Fibroblast of villous mesenchyme (primary cell): ENCODE measurements at places on chromosomes 7 and 10. TPM values are rescaled to one million over a fixed set of nuclear protein-coding genes. Genes with fewer than 3 reads are reported as not detected.

DNA sequence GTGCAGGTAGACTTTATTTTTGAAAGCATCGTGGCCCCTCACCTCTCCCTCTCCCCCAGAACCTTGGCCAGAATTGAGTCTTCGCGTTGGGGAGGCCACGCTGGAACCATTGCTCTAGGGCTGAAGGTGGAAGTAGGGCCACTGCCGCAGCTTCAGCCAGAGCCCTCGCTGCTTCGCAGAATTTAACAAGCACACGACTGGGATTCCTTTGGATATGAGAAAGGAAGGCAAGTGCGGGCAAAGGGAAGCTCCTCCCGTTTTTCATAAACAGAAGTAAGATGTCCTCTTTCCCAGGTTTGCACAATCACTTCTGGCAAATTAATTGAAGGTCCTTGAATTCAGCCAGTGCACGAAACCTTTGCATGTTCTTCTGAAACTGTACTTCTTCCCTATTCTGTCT, 168.1 kb downstream of the CCDC3 start:
- DNase-seq, result peak; percentile 27

GRCh38 chr10:91002656-91003055, 81.8 kb upstream of the ANKRD1 start:
- DNase-seq, result no peak

- no peak for DNase-seq
Measured at GRCh38 chr7:102432442-102433218, 745 bp upstream of the ORAI2 start.

DNA sequence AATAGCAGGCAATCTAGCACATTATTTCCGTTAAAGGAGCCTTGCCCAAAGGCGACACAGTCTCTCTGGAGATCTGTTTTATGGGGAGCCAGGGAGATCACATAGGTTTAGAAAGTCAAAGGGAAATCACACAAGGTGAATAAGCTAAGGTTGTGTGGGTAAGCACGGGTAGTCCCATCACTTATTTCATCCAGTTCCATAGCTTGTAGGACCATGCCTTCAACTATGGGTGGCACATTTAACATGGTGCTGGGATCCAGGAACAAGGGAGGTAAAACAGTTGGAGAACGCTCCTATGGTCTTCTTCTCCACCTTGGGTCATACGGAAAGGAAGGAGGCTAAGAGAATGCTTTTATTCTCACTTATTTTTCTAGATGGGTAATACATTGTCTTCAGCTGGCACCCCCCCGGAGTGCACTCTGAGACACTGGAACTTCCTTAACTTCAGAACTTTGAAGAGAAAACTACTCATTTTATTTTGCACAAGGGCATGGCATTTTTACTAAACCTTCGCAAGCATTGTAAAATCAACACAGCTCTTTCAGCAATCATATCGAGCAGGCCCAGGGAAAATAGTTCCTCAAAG, 435.4 kb downstream of the KIF20B start:
- DNase-seq, result peak; percentile 45

- DNase-seq, result no peak
Measured at GRCh38 chr10:131789516-131789915, 111.3 kb upstream of the PPP2R2D start.

- DNase-seq, result no peak
Measured at GRCh38 chr7:152924826-152925411, 165.4 kb downstream of the ACTR3B start.

GRCh38 chr10:21975378-21975990, 28.0 kb downstream of the DNAJC1 start:
- no peak for DNase-seq

DNA sequence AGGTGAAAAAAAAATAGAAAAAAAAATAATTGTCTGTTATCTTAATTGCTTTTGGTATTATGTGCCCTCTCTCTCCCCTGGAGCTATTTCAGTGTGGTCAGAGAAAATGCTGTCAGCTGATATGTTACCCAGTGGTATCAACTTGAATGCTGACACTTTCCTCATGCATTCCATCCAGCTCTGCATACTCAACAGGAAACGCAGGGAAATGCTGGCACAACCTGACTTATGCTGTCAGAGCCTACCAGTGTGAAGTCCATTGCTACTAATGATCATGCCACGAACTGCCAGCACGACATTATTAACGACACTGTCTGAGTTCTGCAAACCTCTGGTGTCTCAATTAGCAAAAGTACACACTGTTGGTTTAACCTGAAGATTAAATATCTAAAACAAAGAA, 182.8 kb downstream of the ZWINT start:
- no peak for DNase-seq

GRCh38 chr7:114574384-114574783, 159.8 kb downstream of the FOXP2 start:
- DNase-seq, result peak; percentile 15

- DNase-seq, result no peak
Measured at GRCh38 chr7:45679516-45679915, 105.3 kb downstream of the ADCY1 start.

DNA sequence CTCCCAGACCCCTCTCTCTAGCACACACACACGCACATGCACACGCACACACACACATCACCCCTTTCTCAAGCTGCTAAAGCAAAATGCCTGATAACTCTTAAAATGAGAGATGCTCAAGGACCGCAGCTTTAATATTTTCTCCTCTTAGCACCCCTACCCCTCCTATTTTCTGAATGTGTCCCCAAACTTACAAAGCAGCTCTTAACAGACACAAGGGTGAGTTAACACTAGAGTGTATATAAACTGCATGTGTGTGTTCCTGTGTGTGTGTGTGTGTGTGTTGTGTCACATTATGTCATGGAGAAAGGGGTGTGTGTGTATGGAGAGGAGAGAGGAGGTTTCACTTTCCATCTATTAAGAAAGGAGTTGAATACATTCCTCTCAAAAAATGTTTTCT, 1.3 kb downstream of the PTN start:
- DNase-seq, result peak; percentile 8

GRCh38 chr7:92332782-92333181, 87.0 kb downstream of the ANKIB1 start:
- no peak for DNase-seq

- DNase-seq, result peak; percentile 89
Measured at GRCh38 chr10:17229016-17229716, 1.1 kb downstream of the VIM start.

DNA sequence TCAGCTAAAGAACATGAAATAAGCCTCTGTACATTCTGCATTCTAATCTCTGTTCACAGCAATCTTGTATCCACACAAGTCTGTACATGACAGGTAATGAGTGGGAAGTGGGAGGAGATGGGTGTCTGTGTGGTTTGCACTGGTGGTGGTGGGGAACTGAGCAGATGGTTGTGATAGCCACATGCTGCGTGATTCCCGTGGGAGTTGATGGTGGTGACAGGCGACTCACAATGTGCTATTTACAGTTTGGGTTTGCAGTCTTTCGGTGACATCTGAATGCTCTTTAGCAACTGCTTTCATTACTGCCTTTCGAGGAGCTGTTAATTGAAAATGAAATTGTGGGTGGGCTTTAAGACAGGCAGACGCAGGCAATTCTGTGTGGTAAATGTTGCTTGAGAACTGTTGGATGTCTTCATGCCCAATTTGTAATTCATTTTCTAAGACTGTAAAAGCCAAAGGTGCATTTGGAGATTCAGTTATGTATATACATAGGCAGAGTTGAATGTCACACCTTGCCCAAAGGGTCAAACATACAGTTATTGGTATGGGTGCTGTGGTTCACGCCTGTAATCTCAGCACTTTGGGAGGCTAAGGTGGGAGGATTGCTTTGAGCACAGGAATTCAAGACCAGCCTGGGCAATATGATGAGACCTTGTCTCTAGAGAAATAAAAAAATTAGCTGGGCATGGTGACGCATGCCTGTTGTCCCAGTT, 308.2 kb downstream of the AUTS2 start:
- DNase-seq, result no peak

DNA sequence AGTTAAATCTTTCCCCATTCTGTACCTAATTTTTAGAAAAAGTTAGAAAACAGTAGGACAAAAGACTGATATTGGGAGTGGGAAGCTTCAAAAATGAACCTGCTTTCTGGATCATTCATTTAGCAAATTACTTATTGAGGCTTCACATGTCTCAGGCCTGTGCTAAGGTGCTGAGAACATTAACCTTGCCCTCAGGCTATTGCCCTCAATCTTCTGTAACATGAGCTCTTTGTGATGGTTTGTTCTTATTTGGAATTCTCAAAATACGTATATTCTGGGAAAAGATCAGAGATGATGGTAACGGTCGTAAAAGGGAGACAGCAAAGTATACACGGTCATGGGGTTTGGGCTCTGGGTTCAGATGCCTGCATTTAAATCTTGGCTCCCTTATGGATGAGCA, 39.5 kb upstream of the PRKG1 start:
- peak; percentile 30 for DNase-seq

DNA sequence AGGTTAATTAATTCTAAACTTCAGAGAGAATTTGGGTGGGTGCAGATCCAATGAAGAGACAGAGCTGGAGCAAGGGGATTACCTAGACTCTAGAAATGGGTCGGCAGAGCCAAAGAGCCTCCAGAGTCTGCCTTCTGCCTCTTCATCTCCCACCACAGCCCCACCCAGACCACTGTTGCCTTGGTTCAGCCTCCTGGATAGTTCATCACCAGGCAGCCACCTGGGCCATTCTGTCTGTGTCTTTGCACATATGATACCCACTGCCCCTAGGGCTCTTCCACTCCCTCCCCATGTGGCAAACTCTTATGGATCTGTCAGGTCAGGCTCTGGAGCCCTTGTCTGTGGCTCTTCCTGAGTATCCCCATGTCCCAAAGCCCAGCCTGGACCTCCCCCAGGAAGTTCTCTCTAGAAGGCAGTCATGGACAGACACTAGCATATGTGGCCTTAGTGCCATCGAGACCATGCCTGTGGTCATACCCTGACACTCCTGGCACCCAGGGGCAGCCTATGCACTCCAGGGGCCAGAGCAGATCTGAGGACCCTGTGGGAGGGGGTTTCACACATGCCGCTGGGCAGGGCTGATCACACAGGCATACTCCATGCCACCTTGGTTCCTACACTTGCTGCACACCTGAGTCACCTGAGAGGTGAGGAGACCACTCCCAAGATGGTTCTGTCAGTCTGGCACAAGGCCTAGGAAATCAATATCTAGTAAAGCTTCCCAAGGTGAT, 41.6 kb downstream of the FRMPD2 start:
- DNase-seq, result no peak

DNA sequence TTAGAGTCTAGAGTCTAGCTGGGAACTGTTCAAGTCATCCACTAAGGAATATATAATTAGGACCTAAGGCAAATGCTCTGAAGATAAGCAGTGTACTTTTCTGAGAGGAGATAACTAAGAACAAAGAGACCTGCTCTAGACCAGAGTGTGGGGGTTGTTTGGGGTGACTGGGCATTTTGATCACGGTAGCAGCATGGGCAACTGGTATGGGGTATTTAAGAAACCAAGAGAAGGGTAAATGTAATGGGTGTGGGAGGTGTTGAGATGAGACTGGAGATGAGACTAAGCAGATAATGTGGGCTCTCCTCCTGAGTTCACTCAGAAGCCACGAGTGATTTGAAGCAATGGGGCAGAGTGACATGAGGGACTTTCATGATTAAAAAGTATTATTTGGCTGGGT, 1082.9 kb downstream of the GATA3 start:
- no peak for DNase-seq

DNA sequence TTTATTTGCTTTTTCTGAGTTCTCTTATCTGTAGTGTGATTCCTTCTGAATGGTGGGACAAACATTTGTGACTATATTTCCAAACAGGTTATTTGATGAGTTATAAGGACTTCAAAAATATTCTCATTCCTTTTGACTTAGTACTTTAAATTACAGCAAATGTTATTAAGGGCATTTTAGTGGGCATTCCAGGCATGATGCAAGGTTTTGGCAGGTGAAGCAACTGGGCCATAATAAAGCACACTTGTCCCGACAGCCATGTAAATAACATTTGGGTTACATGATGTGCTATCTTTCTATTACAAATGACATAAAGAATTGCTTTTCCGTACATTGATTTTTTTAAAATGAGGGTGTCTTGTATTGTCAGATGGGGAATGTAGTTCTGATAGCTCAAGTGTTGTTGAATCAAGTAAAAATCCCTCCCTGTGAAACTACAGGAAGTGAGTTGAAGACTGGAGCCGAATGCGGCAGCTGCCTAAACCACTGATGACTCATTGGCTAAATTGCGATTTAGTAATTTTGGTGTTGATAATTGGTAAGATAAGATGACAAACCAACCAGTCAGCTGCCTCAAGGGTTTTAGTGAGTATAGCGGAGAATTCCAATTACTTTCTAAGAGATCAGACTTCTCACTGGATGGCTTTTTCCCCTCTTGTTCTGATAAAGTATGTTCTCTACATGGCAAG, 231.3 kb upstream of the NPY start:
- peak; percentile 74 for DNase-seq

GRCh38 chr10:77979221-77979620, 50.1 kb downstream of the POLR3A start:
- DNase-seq, result no peak

GRCh38 chr10:63156236-63156635, 23.1 kb downstream of the NRBF2 start:
- peak; percentile 87 for DNase-seq

DNA sequence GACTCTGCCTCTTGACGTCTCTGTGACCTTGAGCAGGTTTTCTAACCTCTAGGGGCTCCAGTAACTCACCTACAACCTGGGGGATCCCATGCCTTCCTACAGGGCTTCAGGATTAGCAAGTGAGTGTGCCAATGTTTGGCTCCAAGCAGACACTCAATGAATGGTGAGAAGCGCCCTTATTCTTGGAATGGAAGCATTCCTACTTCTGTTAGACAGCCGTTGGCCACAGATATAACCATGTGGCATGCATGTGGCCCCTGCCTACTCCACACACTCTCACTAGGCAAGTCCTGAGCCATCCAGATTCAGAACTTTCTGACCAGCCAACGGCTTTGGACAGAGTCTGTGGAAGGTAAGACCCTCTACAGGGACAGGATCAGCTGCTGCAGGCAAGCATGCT, 108.9 kb upstream of the LYZL2 start:
- no peak for DNase-seq

GRCh38 chr10:110138197-110138812, 69.1 kb upstream of the MXI1 start:
- DNase-seq, result peak; percentile 68

DNA sequence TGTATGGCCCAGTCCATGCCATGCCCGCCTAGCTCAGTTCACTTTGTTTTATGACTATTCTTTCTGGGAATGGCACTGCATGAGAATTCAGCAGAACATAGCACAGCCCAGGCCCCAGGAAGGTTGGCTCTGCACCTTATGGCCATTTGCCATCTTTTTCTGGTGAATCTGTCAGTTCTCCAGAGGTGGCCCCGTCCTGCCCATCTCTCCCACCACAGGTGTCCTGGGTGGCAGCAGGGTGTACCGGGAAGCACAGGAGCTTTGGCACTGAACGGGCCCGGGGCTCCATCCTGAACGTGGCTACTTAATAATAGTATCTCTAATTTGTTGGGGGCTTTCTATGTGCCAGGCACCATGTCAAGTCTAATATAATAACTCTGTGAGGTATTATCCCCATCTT, 24.7 kb downstream of the GOLGA7B start:
- no peak for DNase-seq

Gene LIPJ
- total RNA-seq, result under 0.01 TPM in 1 of 2 replicates, not detected in the other

Gene EIF4H
- 248 and 293 TPM in 2 replicates for total RNA-seq

Gene TFEC
- total RNA-seq, result not detected in 2 replicates

Gene MAGI2
- total RNA-seq, result 20.0 and 24.6 TPM in 2 replicates

Gene KLF14
- under 0.01 TPM in 2 replicates for total RNA-seq

Gene OGDHL
- total RNA-seq, result under 0.01 and 0.32 TPM in 2 replicates

Gene MTURN
- 2.6 and 4.5 TPM in 2 replicates for total RNA-seq

Gene ADAM12
- total RNA-seq, result 22.5 and 129 TPM in 2 replicates
